ENCODE measurements at places on chromosomes 13 and 19. TPM values are rescaled to one million over a fixed set of nuclear protein-coding genes. Genes with fewer than 3 reads are reported as not detected.

The KCNN4 gene
- total RNA-seq = 8.3 TPM

The S1PR4 gene
- not detected for total RNA-seq

The BIVM gene
- total RNA-seq = 14.6 TPM

The CHST8 gene
- total RNA-seq = not detected

The TPTE2 gene
- total RNA-seq = not detected

The PLPP2 gene
- total RNA-seq = 51.7 TPM

The ZNF607 gene
- 5.7 TPM for total RNA-seq

The CALR3 gene
- not detected for total RNA-seq

The PCCA gene
- 17.8 TPM for total RNA-seq

The APOC4 gene
- not detected for total RNA-seq

The KISS1R gene
- 0.92 TPM for total RNA-seq

The PBX4 gene
- 2.7 TPM for total RNA-seq

The KLK3 gene
- total RNA-seq = not detected

The PRODH2 gene
- total RNA-seq = not detected

The OR10H5 gene
- total RNA-seq = not detected

The ZNF490 gene
- 1.2 TPM for total RNA-seq

The LGALS14 gene
- total RNA-seq = not detected

The SH2D3A gene
- total RNA-seq = 26.6 TPM

The ZNF850 gene
- 2.2 TPM for total RNA-seq

The SIGLEC5 gene
- not detected for total RNA-seq

The ZNF723 gene
- not detected for total RNA-seq

The SPACA6 gene
- 4.7 TPM for total RNA-seq

The FXYD7 gene
- total RNA-seq = not detected

The PLK5 gene
- not detected for total RNA-seq

The COG3 gene
- total RNA-seq = 15.6 TPM

The ZNF761 gene
- 4.4 TPM for total RNA-seq

The DCT gene
- not detected for total RNA-seq

The OR7A5 gene
- total RNA-seq = not detected

The RFPL4A gene
- total RNA-seq = not detected

The FXYD3 gene
- 1.0 TPM for total RNA-seq

The GPI gene
- 453 TPM for total RNA-seq

The KRTDAP gene
- total RNA-seq = not detected

The COL4A2 gene
- total RNA-seq = 513 TPM

Measured in epithelial cell of proximal tubule (primary cell).